Right forelimb (tissue), 1 donor: ENCODE measurements at places on chromosomes 1 and 21.

DNA sequence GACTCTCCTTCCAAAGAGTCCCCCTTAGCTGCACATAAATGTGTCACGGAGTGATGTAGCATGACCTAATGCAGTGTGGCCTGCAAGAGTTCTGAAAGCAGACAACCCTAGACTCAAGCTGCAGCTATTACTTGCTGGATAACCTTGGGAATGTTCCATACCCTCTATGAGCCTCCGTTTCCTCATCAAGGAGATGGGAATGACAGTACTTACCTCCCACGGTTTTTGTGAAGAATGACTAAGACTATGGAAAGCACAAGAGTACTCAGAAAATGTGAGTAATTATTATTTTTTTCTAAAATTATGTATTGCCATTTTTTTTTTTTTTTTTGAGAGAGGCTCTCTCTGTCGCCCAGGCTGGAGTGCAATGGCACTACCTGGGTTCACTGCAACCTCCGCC lies 3.0 kb downstream of the TTC39A start:
- no peak for DNase-seq

DNA sequence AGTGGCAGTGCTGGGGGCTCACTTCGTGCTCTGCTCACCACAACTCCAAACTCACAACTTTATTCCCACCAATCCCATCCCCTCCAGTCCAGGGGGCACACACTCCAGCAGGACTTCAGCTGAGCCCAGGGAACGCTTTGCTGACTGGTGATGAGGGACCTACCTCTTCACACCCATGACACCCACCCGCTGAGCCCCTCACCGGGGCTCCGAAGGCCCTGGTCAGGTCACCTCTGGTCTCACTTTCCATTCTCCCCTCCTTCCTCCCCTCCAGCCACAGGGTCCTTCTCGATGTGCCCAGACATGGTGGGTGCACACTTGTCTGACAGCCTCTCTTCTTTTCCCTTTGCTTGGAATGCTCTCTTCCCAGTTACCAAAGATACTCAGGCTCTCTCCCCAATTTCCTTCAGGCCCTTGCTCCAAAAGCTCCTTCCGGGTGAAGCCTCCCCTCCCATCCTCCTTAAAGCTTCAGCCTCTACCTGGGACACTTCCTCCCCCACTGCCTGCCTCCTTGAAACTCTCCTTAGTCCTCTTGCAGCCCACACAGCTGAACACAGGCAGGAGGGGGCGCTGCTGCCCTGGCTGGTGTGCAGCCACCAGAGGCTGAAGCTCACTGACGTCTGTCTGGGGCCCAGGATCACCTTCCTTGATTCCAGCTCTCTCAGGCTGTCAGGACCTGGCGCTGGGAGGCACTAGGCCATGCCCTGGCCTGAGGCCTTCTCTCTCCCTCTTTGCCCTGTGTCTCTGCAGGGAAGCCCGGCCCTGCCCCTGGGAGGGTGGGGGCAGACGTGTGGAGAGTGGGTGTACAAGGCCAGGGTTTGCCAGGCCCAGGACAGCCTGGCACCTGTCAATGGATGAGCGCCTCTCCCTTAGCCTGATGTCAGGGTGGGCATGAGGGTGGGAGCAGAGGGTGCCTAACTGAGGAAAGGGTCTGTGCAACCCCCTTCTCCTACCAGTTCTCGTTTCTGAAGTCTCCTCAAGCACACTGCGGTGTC lies 1.6 kb downstream of the KCNE1 start:
- DNase-seq = peak; percentile 81

GRCh38 chr1:53367503-53368313 lies 39.8 kb upstream of the LRP8 start:
- peak; percentile 28 for DNase-seq

- DNase-seq = no peak
These were observed 322.1 kb upstream of the TMPRSS15 start for GRCh38 chr21:18725653-18726052.

DNA sequence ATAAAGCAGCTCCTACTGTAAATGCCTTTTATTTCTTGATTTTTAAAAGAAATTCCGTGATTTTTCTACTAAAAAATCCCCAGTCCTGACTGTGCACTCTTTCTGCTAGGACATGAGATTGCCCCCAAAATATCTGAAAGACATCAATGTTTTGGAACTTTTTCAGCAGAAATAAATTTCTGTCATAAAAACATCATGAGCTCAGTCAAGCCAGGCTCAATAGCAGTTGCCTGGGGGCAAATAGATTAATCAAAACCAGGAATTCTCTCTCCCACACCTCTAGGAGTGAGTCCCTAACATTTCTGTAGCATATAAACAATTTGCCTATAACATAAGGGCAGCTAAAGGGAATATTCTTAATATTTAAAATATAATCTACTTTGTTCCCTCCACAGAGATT lies 654.1 kb downstream of the PTPRC start:
- DNase-seq = no peak

- DNase-seq = no peak
These were observed 65.5 kb downstream of the MT1HL1 start for GRCh38 chr1:236938760-236939159.

GRCh38 chr1:208381481-208381880 lies 137.3 kb upstream of the PLXNA2 start:
- no peak for DNase-seq

DNA sequence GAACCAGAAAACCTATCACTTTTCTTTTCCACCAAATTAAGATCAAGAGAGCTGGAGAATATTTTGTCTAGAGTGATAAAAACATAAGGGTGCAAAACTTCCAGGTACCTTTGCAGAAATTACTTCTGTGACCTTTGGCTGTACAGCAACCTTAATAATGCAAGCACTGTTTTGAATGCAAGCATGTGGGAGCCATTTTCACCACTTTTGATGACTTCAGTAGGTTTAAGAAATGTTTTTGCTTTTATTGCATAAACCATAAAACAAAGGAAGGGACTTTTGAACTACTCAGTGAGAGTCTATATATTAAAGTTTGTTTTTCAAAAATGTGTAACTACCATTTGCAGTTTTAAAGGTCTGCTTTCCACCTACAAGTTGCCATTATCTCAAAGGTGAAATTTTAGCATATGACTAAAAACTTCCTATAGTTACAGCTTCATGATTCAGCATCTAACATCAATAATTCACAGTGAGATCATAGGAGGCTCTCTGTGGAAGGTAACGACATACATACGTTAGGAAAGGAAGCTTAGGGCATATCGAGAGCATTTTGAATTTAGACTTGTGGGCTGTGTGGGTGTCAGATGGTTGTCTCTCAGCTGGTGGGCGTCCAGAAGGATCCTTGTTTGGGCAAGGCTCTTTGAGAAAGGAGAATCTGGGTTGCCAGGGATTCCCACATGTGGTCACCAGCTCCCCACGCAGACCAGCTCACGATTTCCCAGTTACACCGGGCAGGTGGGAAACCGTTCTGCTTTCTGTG lies 1.1 kb upstream of the GADD45A start:
- DNase-seq = peak; percentile 44

DNA sequence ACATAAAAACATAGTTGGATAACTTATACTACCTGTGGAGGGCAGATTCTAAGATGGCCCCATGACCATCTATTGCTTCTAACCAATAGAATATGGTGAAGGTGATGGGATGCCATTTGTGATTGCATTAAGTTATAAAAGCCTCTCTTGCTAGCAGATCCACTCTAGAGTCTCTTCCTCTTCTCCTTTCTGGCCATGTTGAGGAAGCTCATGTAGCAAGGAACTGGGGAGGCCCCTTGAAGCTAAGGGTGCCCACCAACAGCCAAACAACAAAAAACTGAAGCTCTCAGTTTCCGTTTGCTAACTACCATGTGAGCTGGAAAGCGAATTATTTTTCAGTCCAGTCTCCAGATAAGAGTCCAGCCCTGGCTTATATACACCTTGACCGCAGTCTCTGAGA lies 16.0 kb upstream of the AGO1 start:
- no peak for DNase-seq

DNA sequence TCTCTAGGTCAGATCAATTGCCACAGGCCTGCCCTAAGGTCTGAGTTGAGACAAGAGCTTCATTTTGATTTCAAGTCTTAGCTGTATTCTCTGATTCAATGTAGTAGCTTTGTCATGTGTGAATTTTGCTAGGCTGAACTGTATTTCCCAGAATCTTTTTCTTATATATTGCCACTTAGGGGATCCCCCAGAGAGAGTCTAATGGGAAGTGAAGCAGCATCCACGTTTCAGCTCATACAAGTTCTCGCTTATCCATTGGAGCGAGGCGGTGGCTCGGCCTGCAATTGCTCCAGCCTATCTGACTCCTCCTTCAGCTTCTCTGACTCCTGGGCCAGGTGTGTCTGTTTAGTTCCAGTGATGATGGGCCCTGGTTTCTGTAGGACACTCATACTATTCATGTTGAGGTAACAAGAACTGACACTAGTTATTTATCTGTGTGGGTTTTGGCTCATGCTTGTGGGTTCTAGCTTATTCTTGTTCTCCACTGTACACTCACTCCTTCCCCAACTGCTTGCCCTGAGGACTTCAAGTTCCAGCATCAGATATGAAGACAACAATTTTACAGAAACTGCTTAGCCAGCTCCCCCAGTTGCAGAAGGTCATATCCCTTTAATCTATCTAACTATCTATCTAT lies 48.2 kb downstream of the TBX19 start:
- DNase-seq = no peak

- DNase-seq = no peak
These were observed 100.7 kb upstream of the TSPAN2 start for GRCh38 chr1:115189814-115190539.

GRCh38 chr21:26449161-26449560 lies 123.9 kb downstream of the CYYR1 start:
- DNase-seq = no peak

DNA sequence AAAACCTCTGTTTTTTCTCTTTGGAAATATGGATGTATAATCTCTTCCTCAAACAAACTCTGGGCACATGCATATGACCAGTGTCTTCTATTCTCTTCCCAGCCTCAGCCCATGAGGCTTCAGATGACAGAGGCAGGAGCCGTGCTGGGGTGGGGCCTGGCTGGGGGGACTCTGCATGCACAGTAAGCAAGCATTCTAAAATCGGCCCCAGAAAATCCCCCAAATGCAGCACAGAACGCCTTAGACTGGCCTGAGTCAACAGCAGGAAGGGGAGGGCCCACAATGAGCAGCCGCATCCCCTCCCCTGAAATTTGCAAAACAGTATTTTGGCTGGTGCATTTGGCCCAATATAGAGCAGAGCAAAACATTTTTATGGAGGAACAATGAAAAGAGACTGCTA lies 47.8 kb downstream of the ITPKB start:
- DNase-seq = no peak

DNA sequence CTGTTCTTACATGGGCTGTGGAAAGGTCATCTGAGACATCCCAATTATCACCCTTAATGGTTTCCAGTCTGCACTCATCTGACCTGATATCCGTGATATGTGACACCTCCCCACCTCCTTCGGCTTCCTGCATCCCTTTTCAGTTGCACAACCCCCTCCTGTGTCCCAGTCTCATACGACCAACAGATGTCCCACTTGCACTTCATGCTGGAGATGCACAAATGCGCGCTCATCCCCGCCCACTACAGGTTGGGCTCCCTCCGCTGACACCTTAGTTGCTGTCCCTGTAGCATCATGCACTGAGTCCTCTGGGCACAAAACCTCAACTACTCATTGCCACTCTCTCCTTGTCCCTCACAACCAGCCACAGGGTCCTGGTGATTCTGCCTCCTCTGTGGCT lies 94.4 kb downstream of the MIS18A start:
- DNase-seq = no peak

DNA sequence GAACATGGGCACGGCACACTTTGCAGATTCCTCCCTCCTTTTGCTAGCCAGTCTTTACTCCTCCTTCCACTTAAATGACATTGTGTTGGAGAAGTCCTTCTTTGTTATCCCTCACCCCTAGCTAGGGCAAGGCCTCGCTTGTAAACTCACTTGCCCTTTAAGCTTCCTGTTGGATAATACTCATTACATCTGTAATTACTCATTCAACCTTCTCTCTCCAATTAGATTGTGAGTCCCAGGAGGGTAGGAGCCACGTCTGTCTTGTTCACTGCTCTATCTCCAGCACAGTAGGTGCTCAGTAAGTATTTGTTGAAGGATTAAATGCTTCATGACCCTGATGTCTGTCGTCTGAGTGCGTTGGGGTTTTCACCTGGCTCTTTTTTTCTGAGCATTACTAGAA lies 98.7 kb upstream of the USP24 start:
- DNase-seq = no peak

GRCh38 chr21:44365967-44366585 lies 12.7 kb downstream of the TRPM2 start:
- DNase-seq = no peak

- DNase-seq = no peak
These were observed 17.1 kb upstream of the ZBTB21 start for GRCh38 chr21:42027085-42027821.

DNA sequence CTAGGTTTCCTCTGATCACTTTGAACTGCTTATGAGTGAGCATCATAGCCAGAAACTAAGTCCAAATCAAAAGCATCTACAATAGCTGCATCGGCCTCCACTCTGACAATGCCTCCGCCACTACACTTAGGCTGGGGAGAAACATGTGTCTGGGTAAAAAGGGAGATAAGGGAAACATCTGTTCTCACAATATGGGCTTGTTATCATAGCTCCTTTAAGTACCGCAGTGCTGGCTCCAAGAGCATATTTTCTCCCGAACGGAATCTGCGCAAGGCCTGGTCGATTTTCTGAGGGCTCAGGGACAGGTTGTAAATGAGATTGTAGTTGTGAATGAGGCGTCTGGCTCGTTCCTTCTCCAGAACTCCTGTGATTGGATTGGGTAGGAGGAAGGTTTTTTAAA lies 63.9 kb upstream of the CYP2J2 start:
- no peak for DNase-seq

GRCh38 chr1:153648000-153648643 lies 10.4 kb upstream of the SNAPIN start:
- no peak for DNase-seq

- no peak for DNase-seq
These were observed 6.7 kb downstream of the KCNJ15 start for GRCh38 chr21:38263493-38263892.

GRCh38 chr21:31107176-31107785 lies 69.0 kb upstream of the KRTAP19-8 start:
- no peak for DNase-seq

- DNase-seq = peak; percentile 20
These were observed 34.2 kb downstream of the IGFN1 start for GRCh38 chr1:201224666-201225370.

DNA sequence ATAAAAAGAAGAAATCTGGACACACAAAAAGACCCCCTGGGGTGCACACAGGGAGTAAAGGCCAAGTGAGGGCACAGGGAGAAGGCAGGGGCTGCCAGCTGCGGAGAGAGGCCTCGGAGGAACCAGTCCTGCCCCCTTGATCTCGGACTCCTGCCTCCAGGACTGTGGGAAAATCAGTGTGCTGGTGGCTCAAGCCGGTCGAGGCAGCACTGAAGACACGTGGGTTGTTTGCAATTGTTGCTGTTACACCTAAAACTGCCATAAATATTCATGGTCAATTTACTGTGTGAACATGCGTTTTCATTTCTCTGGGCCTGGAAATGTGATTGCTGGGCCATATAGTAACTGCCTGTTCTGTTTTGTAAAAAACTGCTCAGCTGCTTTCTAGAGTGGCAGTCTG lies 18.5 kb downstream of the IBA57 start:
- no peak for DNase-seq
